ENCODE measurements at places on chromosomes 3 and 15. TPM values are rescaled to one million over a fixed set of nuclear protein-coding genes. Genes with fewer than 3 reads are reported as not detected.

Gene GOLGA8S
- not detected for total RNA-seq

- DNase-seq: no peak
Measured at GRCh38 chr15:94858449-94858848, 627.1 kb downstream of the MCTP2 start.

Gene MNS1
- total RNA-seq: 0.52 TPM

- no peak for DNase-seq
Measured at GRCh38 chr3:147038481-147038880, 367.9 kb downstream of the ZIC4 start.

Gene TMEM42
- total RNA-seq: 20.4 TPM

- no peak for DNase-seq
Measured at GRCh38 chr3:32049916-32050315, 56.5 kb upstream of the GPD1L start.

GRCh38 chr3:194756460-194756779, 70.7 kb downstream of the FAM43A start:
- DNase-seq: no peak

Gene RHOV
- 2.1 TPM for total RNA-seq

Gene AP3B2
- total RNA-seq: 10.4 TPM

- no peak for DNase-seq
Measured at GRCh38 chr3:136952292-136952691, 5.5 kb upstream of the IL20RB start.

DNA sequence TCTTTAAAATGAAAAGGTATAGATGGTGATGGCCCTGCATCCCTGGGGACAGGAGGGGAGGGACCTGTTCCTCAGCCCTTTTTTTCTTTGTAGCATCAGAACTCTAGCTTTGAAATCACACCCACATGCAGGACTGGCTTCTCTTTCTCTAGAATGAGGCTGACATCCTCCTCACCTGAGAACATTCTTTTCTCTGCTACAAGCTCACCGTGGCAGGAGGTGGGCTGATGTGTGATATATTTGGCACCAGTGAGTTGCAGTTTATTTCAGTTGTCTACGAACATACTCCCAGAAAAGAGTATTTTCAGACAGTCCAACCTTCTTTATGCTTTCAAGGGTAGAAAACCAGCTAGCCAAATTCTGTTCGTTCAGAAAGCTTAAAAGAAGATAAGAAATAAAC, 43.6 kb upstream of the RARB start:
- DNase-seq: no peak

Gene ADCY5
- 5.1 TPM for total RNA-seq

- DNase-seq: peak; percentile 65
Measured at GRCh38 chr3:12948891-12949711, 107.7 kb upstream of the RPL32 start.

DNA sequence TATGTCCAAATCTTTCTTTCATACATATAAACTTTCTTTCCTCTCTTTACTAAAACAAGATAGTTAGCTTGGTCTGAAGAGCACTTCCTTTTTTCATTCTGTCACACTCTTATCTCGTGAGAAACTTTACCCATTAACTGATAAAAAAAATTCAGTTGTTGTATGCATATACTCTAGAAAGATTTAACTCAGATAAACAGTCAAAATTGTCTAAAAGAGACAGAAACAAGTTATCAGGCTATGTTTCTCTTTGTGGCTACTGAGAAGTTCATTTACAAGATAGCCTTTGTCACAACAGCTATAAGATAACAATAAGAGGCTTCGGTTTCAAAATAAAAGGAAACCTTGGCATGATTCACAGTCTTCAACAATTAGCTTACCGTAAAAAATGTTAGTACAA, 235.7 kb upstream of the ATP10A start:
- no peak for DNase-seq

Gene STAB1
- total RNA-seq: 0.52 TPM

DNA sequence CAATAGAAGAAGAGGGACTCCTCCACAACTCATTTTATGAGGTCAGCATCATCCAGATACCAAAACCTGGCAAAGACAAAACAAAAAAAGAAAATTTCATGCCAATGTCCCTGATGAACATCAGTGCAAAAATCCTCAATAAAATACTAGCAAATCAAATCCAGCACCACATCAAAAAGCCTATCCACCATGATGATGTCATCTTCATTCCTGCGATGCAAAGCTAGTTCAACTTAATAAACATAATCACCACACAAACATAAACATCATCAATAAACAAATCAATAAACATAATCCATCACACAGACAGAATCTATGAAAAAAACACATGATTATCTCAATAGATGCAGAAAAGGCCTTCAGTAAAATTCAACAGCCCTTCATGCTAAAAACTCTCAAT, 342.1 kb downstream of the RSL24D1 start:
- no peak for DNase-seq

- no peak for DNase-seq
Measured at GRCh38 chr15:39215015-39215414, 365.9 kb upstream of the THBS1 start.

- DNase-seq: peak; percentile 98
Measured at GRCh38 chr3:3799173-3800079, at the start of gene LRRN1. LRRN1 (plus strand) TSS chr3:3799431; CDS start chr3:3844642, 45,211 bp downstream.

All from H7 (cell line).